Erythroblast (primary cell): ENCODE measurements at places on chromosomes 4 and X.

- no peak for DNase-seq
Observed at GRCh38 chr4:8033829-8034528, 94.3 kb upstream of the AFAP1 start.

DNA sequence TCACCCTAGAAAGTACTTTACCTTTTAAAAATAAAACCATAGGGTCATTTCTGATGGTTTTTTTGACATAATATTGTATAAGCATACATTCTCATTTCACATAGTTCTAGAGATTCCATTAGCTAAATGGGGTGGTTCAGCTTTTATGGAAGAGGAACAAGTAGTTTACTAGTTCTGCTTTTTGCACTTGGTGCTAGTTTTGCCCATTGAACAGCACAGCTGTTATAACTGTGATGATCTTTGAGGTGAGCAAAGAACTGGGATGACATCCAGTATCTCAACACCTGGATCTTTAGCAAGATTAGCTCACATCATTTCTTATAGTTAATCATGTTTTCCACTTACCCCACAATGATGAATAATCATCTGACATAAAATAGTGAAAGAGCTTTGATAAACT, 40.9 kb downstream of the MOB1B start:
- no peak for DNase-seq

GRCh38 chr4:1595789-1596325, 88.3 kb downstream of the FAM53A start:
- DNase-seq: no peak

GRCh38 chr4:120659616-120660170, 262.8 kb downstream of the PRDM5 start:
- no peak for DNase-seq

DNA sequence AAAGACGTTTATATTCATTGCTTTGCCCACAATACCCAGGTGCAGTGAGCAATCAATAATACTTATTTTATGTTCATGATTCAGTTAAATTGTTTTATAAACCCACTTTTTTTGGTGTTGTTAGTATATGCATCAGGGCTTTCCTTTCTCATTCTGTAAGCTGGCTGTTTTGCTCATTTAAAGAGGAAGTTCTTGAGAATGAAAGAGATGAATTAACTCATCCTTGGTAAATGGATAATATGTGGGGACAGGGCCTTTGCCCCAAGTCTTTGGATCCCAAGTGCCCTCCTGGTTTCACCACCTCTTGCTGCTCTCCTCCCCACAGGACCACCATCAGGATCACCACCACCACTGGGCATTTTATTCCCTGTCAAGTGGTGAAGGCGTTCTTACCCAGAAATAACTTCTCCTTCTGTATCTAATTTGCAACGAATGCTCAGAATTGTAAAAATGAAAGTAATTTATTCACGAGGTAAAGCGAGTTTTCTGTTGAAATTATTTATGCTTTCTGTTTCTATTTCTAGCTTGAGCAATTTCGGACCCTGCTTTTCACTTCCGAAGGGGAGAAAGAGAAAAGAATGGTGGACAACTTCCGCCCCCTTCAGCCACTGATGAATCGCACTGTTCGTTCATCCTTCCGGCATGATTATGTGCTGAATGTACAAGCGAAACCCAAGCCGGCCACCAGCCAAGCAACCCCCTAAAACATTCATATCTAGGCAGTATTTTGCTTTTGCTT, 8.2 kb upstream of the ZRSR2 start:
- DNase-seq: no peak

GRCh38 chr4:37008199-37008598, 236.3 kb upstream of the NWD2 start:
- DNase-seq: no peak

DNA sequence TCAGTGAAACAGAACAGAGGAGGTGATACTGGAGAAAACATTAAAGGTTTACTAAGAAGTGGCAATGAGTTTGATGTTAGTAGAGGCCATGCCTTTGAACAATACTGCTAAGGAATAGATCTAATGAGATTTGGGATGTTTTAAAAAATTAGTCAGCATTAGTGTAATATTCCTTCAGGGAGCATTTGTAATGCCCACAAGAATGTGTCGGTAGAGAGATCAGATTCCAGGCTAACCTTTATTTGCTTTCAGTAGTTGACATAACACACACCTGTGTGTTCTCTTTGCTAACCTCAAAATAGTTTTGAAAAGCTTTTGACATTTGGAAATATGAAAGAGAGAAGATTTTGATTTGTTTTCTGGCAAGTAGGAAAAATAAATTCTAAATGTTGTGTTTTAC, 328.8 kb downstream of the BMPR1B start:
- no peak for DNase-seq

DNA sequence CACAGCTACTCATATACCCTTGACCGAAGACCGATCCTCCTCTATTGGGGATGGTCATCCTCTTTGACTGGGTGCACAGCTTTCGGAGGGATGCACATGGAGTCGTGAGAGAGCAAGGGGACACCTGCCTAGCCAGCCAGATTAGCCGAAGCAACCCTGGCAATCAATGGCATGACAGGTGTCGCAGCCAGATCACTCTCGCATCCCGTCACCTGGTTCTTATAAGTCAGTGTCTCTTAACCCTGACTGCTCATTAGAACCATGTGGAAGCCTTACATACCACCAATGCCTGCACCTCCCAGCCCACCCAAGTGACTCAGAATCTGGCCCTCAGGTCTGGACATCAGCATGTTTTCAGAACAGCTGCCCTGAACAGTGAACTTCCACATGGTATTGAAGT, 249.7 kb downstream of the EVC2 start:
- no peak for DNase-seq

- no peak for DNase-seq
Observed at GRCh38 chrX:128739539-128739938, 687.3 kb upstream of the ACTRT1 start.

DNA sequence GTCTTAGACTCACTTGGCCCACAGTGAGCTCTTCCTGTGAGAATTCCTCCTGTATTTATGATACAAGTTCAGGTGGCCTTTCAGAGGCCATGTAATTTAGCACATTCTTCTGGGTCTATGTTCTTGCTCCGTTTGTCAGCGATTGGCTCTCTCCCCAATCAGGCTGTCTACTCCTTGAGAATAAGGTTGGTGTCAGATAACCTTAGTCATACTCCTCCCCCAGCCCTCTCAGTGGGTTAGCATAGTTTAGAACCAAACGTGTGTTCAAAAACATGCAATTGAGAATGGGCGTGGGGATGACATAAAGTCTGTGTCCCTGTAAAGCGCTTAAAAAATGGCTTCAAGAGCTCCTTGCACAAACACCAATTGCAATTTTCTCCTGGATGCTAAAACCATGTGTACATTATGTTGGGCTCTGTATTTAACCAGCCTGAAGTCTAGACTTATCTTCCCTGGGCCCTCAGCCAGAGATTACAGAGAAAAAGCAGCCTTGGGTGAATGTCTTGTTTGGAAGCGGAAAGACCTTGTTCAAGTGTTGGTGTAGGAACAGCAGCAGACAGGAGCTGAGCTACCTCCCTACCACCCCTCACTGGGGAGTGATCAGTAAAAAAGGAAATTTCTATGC, 9.9 kb upstream of the CT47C1 start:
- no peak for DNase-seq

GRCh38 chr4:127852661-127853060, 28.0 kb upstream of the PLK4 start:
- no peak for DNase-seq

- DNase-seq: no peak
Observed at GRCh38 chr4:175790083-175790482, 22.0 kb downstream of the GPM6A start.

GRCh38 chr4:112185740-112186670, 40.8 kb downstream of the FAM241A start:
- no peak for DNase-seq

GRCh38 chr4:145043306-145043705, 54.7 kb downstream of the ANAPC10 start:
- DNase-seq: no peak

DNA sequence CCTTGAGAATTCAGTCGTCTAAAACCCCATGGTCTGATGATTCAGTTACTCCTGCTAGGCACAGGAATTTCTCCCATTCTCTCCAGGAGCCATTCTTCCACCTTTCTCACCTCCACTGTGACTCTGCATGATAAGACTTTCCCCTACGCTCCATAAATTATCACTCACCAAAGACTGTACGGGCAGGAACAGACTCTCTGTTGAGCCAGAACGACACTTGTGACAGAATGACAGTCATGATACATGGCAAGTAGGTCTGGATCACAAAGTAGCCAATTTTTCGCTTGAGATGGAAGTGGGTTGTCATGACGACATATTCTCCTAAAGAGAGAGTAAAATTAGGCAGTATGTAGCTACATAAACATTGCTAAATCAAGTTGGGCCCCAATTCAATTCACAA, 59.1 kb upstream of the MAGEA10 start:
- DNase-seq: no peak

DNA sequence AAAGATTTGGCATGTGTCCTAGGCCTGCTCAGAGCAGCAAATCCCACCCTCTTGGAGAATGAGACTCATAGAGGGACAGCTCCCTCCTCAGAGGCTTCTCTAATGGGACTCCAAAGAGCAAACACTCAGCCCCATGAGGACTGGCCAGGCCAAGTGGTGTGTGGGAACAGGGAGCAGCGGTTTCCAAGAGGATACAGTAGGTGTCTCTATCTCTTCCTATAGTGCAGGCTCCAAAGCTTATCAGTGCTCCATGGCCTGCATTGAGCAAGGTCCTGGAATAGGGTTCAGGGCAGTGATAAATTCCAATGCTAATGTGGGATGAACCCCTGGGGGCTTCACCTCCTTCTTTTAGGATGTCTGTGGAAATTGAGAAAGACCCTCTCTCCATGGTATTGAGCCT, 15.7 kb upstream of the MAGEA10 start:
- no peak for DNase-seq

GRCh38 chrX:3815896-3816664, 102.6 kb upstream of the PRKX start:
- DNase-seq: peak; percentile 46

GRCh38 chr4:120874792-120875774, 47.4 kb downstream of the PRDM5 start:
- no peak for DNase-seq

DNA sequence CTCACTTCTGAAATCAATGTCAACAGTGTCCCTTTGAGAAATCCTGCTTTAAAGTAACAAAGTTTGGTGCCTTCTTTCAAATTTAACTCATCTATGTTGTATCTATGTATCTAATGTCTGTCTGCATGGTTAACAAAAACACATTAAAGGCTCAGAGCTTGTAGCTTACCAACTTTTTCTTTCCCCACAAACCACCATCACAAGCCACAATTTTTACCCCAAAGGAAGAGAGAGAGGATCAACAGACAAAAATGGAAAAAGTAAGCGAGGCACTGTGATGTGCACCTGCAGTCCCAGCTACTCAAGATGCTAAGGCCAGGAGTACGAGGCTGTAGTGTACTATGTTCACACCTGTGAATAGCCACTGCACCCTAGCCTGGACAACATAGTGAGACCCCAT, 17.2 kb downstream of the ATRX start:
- DNase-seq: no peak

- DNase-seq: no peak
Observed at GRCh38 chr4:61200916-61201526, 895 bp downstream of the ADGRL3 start.

GRCh38 chrX:12894074-12895030, 12.1 kb upstream of the TLR8 start:
- peak; percentile 45 for DNase-seq

GRCh38 chr4:56055027-56055977, 106.6 kb downstream of the CEP135 start:
- DNase-seq: peak; percentile 22

- DNase-seq: no peak
Observed at GRCh38 chr4:70577220-70577927, 14.7 kb upstream of the AMBN start.

DNA sequence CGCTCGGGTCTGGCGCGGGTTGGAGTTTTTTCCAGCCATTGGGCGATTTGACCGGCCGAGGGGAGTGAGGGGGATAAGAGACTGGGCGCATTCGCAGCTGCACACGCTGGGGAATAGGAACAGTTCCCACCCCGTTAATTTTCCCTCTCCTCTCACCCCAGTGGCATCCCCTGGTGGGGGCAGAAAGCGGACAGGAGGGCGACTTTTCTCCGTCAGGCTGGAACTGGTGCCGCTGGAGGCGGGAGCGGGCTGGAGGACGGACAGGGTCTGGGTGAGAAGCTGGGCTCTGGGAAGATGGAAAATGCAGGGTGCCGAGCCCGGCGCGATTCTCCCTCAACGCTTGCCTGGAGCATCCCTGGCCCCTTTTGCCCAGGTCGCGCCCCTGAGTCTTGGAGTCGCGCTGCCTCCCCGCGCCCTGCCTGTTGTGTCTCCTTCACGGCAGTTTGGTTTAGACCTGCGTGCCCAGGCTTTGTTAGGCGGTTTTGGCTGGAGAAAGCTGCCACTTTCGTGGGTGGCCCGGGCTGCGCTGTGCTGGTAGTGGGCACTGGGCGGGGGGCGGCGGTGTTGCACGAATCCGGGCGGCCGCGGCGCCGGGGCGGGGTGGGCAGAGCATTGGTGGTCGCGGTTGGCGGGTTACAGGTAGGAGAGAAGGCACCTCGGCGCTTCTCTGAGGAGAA, 2.0 kb downstream of the ADGRL3 start:
- no peak for DNase-seq

- no peak for DNase-seq
Observed at GRCh38 chr4:131509521-131509920, 1639.6 kb upstream of the PCDH10 start.

DNA sequence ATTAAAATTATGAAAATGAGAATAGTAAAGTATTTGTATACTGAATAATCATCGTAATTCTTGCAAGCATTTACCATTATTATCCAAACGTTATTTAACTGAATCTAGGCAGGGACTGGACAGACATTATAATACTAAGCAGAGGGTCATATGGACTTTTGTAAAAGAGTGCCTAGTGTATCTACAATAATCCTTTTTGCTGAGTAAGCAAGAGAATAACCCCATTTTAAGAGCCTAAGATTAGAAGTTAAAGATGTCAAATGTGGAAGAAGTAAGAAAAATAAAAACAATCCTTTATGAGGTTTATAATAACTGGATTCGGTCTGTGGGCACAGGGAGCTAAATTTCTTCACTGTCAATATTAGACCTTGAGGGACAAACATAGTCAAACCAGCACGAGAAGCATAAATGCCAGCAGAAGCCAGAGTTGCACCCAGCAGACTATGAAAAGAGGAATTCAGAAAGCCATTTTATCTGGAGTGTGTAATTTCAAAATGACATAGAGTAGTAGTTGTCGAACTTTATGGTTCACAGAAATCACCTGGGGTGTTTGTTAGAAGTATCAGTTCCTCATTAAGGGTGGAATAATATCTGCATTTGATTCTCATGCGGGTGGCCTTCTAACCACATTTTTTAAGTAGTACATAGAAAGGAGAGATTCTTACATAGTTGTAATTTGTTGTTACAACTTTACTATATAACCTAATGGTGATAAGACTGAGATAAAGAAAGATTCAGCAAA, 39.7 kb upstream of the DCLK2 start:
- DNase-seq: no peak
